ENCODE measurements at places on chromosomes 11 and 22.
A peak's percentile ranks its signal among the peaks of the same experiment; 100 is the strongest.

- peak; percentile 61 for DNase-seq
Observed at GRCh38 chr11:66045177-66045639, 3.8 kb downstream of the GAL3ST3 start.

- DNase-seq, result no peak
Observed at GRCh38 chr11:101478587-101479369, 105.0 kb downstream of the TRPC6 start.

DNA sequence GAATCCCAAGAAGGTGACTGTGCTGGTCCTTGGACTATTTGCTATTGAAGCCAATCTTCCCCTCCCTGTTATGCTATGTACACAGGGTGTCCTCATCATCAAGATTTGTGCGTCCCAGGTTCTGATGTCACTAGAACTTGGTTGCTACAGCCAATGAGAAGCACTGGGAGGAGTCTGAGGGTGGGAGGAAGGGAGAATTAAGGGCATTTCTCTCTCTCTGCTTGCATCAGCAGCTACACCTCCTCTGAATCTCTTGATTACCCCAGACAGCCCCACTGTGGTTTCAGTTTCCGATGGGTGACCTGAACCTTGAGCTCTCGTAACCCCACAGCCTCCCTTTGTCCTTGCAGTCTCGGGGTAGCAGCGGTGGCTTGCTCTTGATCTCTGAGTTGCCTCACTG, 212.4 kb upstream of the SESN3 start:
- DNase-seq, result peak; percentile 7

DNA sequence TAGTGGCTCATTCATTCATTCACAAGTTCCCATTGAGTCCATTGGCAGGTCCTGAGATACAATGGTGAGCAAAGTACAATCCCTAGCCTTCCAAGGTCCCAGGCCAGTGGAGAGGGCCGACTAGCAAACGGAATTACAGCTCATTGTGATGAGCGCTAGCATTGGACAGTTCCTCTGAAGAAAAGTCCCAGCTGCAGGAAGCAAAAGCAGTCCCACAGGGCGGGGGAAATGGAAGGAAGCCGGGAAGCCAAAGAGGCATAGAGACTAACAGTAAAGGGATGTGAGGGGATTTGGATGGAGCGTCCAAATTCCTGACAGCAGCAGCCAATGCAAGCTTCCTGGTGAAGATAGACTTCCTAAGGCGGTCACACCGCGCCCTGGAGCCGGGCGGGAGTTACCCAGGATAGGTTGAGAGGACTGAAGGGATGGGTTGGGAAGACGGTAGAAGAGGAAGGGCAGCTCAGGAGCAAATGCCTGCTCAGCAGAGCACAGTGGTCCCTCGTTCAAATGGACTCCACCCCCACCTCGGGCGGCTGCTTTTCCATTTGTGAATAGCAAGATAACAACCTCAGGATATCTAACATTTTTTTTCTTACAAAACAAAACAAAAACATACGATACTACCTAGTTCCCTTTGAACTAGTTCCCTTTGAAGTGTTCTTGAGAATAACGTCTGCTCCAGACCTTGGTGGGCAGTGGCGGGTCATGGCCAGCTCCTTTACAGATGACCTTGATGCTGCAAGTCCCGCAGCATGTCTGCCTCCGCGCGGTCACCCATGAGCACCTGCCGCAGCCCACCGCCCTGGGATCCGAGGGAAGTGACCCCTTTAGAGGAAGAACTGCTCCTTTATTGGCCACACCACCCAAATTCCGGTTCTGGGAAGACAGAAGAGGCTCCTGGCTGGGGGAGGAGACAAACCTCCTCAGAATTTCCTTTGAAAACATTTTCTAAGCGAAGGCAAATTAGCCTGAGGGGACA, 132.9 kb downstream of the RASSF10 start:
- DNase-seq, result no peak

DNA sequence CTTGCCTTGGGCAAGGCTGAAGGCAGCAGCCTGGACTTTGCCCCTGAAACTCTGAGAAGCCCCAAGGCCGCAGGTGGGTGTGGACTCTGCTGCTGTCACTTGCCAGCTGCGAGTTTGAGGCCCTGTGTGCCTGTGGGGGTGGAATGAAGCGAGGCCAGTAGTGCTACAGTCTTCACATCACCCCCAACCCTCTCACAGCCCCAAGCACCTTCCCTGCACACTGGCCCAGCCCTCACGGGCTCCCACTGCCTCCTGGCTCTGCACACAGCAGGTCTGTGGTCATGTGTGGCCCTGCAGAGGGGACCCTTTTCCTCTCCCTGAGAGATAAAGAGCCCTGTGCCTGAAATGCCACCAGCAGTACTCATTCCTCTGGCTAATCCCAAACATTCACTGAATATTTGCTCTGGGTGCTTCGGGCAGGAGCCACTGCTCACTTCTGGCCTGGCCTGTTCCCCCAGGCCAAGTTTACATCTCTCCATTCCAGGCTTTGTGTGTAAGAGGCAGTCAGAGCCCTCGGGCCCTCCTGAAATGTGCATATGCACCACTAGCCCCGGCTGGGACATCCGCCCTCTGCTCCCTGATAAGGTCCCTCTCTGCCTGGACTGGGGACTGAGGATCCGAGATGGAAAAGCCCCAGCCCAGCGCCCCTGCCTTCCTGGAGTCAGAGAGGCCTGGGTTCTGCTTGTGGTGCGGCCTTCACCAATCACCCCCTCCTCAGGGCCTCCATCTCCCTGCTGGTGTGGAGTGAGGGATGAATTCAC, 17.7 kb downstream of the MGAT3 start:
- no peak for DNase-seq

DNA sequence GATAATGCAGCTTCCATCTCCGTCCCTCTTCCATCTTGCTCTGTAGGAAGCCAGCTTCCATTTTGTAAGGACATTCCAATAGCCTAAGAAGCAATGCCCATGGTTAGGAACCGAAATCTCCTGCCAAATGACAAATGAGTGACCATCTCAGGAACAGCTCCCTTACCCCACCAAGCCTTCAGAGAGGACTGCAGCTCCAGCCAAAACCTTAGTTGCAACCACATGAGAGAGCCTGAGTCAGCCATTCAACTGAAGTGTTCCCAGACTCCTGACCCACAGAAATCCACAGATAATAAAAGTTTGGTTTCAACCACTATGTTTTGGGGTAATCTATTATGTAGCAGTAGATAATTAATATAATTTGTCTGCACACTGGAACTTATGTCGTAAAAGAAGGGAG, 51.7 kb upstream of the LDLRAD3 start:
- DNase-seq, result no peak

- no peak for DNase-seq
Observed at GRCh38 chr11:43419460-43419859, 60.7 kb downstream of the TTC17 start.

- no peak for DNase-seq
Observed at GRCh38 chr22:36039125-36039524, 10.5 kb upstream of the RBFOX2 start.

- no peak for DNase-seq
Observed at GRCh38 chr22:33512908-33513307, 407.4 kb downstream of the LARGE1 start.

- DNase-seq, result no peak
Observed at GRCh38 chr22:36381513-36382128, 6.1 kb downstream of the MYH9 start.

- DNase-seq, result no peak
Observed at GRCh38 chr11:112318184-112318591, 57.5 kb upstream of the PLET1 start.

- DNase-seq, result peak; percentile 65
Observed at GRCh38 chr11:2268729-2269600, 1.4 kb downstream of the ASCL2 start.

GRCh38 chr11:9530020-9530621, 43.3 kb upstream of the WEE1 start:
- DNase-seq, result no peak

DNA sequence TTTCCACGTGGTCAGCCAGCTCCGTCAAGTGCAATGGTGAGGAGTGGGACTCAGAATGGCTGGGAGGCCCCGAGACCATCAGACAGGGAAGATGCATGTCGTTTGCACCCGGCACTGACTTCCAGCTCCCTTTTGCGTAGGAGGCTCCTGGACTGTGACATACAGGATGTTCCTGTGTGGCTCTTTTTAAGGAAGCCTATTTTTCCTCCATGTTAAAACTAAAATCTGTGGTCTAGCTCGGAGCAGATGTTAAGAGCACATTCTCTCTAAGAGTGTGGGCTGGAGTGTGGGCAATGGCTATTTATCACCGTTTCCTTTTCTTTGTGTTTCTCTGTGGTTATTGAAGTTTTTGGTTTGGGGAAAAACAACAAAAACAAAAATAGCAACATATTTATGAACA, 40.9 kb upstream of the AMPD3 start:
- DNase-seq, result no peak
